H1 (cell line): ENCODE measurements at places on chromosomes 16 and 17.

- no peak for DNase-seq
Measured at GRCh38 chr16:85625053-85625452, 11.9 kb downstream of the GSE1 start.

DNA sequence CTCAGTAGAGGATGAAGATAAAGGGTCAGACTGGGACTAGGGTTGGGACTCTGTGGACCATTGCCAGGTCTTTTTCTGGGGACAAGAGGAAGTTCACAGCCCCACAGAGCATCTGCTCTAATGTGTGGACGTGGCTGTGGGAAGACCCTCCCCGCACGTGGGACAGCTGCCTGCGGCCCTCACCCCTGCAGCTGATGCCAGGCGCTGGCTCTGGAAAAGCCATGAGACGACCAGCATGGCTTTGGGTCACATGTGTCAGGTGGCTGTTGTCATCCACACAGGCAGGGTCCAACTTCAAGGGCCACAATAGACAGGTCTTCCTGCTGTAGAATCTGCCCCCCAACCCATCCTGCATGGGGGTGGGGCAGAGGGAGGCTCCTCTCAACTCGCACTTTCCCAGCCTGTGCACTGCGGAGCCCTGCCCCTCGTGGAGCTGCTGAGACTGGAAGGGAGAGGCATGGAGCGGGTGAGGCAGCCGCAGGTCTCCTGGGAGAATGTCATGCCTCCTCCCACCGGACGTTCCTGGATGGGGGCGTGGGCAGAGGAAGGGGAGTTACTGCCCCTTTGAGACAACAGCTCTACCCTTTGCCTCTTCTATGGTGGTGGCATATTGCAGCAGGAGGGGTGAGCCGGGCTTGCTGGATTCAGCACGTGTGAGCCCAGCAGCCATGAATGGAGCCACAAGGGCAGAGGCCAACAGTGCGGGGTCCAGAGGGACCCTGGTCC, 53.4 kb downstream of the PIMREG start:
- DNase-seq: no peak

DNA sequence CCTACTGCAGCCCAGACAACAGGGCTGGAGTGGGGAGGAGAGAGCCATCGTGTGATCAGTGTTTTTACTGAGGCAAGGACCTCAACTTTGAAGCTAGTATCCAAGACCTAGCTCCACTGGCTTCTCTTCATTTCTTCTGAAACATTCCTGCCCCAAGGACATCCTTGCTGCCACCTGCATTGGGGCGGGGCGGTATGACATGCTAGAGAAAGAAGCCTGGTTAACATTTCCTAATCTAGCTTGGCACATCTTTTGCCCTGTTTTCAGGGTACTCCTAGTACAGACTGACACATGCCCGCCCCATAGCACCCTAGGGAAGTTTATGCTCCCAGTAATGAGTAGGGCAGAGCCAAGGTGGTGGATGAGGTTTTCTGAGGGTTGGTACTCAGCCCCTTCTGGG, 17.8 kb upstream of the ANKRD40CL start:
- DNase-seq: no peak

- DNase-seq: no peak
Measured at GRCh38 chr16:66364959-66365306, 1.6 kb upstream of the CDH5 start.

GRCh38 chr16:85306071-85306792, 194.0 kb upstream of the CIBAR2 start:
- DNase-seq: no peak

GRCh38 chr17:15392326-15392741, 50.9 kb upstream of the TEKT3 start:
- DNase-seq: no peak

GRCh38 chr17:40556884-40557414, 8.3 kb downstream of the CCR7 start:
- no peak for DNase-seq

GRCh38 chr16:73547552-73548403, 499.9 kb upstream of the ZFHX3 start:
- DNase-seq: no peak

- no peak for DNase-seq
Measured at GRCh38 chr16:73015612-73016487, 32.1 kb downstream of the ZFHX3 start.

- peak; percentile 90 for DNase-seq
Measured at GRCh38 chr17:80195671-80196529, 24.2 kb downstream of the SGSH start.

GRCh38 chr17:81012574-81013447, 21.2 kb downstream of the CHMP6 start:
- DNase-seq: no peak

GRCh38 chr17:80397034-80397387, 18.0 kb upstream of the ENDOV start:
- DNase-seq: no peak

DNA sequence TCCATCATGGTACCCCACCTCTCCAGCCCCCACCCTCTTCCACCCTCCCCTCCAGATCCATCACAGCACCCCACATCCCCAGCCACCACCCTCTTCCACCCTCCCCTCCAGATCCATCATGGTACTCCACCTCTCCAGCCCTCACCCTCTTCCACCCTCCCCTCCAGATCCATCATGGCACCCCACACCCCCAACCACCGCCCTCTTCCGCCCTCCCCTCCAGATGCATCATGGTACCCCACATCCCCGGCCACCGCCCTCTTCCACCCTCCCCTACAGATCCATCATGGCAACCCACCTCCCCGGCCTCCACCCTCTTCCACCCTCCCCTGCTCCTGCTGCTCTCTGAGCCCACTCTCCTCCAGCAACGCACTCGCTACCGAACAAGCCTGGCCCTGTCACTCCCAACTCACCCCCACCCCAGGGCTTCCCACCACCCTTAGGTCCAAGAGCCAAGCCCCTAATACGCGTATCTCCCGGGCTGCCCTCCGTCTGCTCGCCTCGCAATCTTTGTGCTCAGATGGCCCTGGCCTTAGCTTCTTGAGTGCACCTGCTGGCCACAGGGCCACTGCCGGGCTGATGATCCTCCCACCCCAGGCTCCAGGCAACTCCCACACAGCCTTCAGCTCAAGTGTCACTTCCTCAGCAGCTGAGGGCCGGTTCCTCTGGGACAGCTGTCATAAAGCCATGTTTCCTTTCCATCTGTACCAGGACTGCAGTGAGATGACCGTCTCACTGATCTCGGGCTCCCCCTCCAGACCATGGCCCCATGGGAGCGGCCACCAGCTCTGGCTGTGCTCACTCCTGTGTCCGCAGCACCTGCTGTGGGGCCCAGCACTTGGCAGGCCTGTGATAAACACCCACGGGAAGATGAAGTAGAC, 25.5 kb downstream of the KDM8 start:
- no peak for DNase-seq

DNA sequence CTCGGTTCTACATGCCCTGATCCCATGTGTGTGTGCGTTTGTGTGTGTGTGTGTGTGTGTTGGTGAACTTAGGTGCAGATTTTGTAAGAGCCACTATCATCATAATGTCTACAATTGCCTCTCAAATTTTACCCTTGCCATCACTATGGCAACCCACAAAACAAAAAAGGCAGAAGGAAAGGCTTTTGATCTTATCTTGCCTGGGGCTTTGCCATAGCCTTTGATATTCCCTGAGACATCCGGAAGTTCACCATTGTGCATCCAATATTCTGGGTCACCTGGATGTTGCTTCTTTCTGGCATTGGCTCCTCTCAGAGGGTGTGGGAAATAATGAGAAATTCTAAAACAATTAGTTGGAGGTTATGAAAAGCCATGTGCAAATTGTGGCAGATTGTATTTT, 114.7 kb downstream of the HAPSTR1 start:
- DNase-seq: no peak

DNA sequence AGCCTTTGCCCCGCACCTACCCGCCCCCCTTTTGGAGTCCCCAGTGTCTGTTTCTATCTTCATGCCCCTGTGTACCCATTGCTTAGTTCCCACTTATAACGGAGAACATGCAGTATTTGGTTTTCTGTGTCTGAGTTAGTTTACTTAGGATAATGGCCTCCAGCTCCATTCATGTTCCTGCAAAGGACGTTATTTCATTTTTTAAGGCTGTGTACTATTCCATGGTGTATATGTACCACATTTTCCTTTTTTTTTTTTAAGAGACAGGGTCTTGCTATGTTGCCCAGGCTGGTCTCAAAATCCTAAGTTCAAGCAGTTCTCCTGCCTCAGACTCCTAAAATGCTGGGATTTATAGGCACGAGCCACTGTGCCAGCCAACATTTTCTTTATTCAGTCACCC, 4.1 kb upstream of the TGFB1I1 start:
- no peak for DNase-seq

DNA sequence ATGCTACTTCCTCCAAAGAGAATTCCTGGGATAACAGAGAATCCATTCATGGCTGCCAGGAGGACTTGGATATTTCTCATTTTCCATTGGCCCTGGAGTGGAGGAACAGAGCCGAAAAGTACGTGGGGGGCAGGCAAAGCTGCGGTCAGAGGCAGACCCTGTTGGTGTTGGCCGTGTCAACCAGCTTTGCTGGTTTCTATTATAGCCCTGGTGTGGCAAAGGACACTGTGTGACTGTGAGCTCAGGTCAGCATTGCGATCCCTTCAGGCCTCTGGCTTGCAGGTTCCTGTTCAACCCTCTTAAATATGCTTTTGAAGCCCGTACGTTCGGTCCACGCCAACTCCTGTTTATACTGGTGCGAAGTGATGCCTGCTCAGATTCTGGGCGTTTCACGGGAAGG, 596.2 kb downstream of the MAF start:
- no peak for DNase-seq

GRCh38 chr16:64627288-64627687, 494.6 kb downstream of the CDH11 start:
- DNase-seq: no peak

DNA sequence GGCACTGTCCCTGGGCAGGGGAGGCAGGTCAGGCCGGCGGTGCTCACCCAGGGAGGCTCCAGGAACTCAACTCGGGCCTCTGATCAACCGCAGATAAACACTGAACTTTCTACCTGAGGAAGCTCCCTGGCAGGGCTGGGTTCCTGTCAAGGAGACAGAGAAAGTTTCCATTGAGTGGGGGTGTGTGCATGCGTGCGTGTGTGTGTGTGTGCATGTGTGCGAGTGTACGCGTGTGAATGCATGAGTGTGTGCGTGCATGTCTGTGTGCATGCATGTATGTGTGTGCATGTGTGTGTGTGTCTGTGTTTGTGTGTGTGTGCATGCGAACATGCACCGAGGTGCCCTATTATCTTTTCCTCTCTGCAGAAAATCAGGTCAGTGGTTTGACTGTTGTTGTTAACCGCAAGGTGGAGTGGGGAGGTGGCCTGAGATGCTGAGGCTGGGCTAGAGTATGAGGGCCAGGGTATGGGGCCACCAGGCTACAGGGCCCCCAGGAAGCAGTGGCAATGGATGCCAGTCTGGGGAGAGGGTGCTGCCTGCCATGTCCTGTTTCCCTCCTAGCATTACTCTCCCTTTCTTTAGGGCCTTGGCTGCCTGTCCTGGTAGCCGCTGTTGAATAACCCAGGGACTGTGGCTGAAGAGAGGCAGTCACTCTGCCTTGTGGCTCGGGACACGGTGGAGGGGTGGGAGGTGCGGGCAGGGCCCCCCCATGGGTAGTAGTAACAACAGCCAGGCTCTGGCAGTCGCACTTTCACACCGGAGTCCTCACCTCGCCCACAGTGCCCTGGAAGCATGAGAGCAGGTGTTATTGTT, 24.0 kb downstream of the CCR7 start:
- no peak for DNase-seq

DNA sequence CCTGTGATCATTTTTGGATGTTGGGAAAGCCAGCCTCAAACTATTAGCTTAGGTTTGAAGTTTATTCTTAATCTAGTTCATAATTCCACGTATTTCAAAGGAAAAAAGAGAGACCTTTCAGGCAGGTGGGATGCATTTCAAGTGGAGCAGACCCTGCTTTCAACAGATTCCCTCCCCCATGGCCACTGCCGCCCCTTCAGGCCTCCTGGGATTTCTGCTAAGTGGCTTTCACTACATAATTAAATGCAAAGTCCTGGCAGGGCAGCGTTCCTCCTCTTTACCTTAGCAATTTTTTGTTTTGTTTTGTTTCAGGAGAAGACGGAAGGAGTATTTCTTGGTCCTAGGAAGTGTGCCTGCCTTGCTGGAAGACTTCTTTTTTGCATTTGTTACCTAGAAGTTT, 36.6 kb downstream of the MAF start:
- DNase-seq: no peak

- DNase-seq: no peak
Measured at GRCh38 chr16:69031877-69032301, 73.6 kb upstream of the HAS3 start.

DNA sequence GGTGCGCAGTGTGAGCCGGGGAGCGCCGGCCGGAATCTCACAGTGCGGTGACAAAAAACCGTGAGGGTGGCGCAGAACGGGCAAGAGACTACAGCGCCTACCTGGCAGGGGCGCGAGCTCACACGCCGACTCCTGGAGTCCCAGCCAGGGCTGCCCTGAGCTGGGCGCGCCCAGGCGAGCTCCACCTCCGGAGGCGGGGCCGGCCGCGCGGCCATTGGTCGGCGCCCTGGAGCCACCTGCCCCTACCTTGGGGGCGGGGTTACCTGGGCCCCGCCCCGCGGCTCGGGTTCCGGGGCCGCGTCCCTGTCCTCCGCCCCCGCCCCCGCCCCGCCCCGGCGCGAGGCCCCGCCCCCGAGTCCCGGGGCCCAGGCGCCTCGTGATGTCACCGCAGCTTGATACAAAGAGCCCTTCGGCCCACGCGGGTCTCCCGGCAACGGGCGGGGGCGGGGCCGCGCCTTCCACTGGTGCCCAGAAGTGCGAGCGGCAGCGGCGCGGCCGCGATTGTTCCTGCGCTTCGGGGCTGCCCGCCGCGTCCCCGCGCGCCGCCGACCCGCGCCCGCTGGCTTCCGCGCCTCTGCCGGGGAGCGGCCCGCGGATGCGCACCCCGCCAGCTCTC, 96.3 kb downstream of the RAB11FIP4 start:
- peak; percentile 86 for DNase-seq

DNA sequence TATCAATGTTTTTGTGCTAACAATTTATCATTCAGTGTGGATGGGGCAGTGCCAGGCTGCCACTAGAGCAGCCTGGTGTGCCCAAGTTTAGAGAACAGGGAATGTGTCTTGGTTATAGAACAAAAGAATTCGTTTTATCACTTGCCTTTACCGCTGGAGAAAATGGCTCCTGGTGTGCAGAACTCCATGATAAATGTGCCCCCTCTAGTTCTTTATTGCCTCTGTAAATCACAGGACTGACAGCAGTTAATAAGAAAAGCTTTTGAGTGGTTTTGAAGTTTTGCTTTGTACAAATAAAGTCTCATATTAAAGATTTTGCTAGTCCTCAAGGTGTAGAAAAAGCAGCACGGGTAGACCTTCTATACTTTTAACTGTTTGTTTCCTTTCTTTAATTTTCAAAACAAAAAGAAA, 28.2 kb upstream of the PSMD7 start:
- DNase-seq: no peak
